Activated CD8-positive, alpha-beta T cell treated with anti-CD3 and anti-CD28 coated beads, Interleukin-2, amount 10 ng/mL, durations not matched to agents 7 days and 5 days (primary cell): ENCODE measurements at places on chromosomes 7 and 10. TPM values are rescaled to one million over a fixed set of nuclear protein-coding genes. Genes with fewer than 3 reads are reported as not detected.
A peak's percentile ranks its signal among the peaks of the same experiment; 100 is the strongest.

DNA sequence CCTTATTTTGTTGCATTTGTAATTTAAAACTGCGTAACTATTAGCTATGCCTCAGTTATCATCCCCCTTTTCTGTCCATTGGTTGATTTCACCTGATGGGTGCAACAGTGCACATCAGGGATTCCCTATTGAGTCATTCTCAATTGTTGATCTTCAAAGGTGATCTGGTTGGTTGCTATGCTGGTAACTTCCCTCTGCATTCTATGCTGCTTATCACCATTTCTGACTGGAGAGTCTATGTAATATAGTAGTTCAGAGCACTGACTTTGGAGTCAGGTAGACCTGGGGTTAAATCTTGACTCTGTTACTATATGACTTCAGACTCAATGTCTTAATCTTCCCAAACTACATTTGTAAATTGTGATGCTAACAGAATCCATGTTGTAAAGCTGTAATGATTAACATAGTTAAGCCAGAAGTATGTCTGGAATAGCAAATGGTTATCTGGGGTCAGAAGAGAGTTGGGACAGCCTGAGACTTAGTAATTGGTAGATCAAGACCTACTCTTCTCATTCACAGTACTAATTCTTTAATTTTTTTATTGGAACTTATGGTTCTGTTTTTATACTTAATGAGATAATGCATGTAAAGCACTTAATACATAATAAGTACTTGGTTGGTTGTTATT, 38.1 kb downstream of the EXOC6 start:
- DNase-seq, result no peak

DNA sequence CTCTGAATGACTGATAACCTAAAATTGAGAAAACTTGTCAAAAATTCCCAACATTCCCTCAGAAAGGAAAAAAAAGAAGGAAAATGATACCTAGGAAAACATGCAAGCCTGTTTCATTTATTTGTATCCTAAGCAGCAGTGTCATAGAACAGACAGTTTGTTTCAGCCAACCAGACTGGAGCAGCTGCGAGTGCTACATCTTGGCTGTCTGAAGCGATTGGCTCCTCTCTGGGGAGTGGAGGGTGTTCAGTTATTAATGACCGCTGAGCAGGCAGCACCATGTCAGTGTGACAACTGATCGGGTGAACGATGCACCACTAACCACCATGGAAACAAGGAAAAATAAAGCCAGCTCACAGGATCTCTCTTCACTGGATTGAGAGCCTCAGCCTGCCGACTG, at the start of gene LRRN3:
TSS of gene LRRN3 (plus strand) at position 282 of the 400 bp plus-strand sequence. CDS start 31,646 bp downstream, outside the sequence.
- DNase-seq, result peak; percentile 86

- DNase-seq, result no peak
Observed at GRCh38 chr7:101838837-101839483, 21.5 kb downstream of the CUX1 start.

- DNase-seq, result no peak
Observed at GRCh38 chr7:139576179-139576973, 52.9 kb downstream of the CLEC2L start.

- DNase-seq, result no peak
Observed at GRCh38 chr7:3747467-3747866, 446.4 kb downstream of the SDK1 start.

- DNase-seq, result no peak
Observed at GRCh38 chr7:115233809-115234208, 311.9 kb downstream of the MDFIC start.

DNA sequence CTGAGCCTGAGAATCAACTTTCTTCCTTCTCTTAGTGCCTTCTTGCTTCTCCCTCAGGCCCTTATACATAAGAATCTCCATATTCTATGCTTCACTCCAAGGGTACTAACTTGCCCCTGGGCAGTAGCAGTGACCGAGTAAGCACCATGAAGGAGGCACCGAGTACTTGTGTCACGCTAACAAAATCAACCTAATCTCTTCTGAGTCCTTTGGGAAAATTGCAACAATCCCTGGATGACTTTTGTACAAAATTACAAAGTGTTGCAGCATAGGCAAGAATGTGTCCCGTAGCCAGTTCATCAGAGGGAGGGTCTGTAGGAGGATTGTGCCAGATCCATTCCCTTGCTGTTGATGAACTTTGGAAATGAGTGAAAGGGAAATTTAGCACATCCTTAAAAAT, 80.4 kb upstream of the EEPD1 start:
- no peak for DNase-seq

GRCh38 chr10:96337106-96337505, 21.7 kb downstream of the OPALIN start:
- DNase-seq, result no peak

DNA sequence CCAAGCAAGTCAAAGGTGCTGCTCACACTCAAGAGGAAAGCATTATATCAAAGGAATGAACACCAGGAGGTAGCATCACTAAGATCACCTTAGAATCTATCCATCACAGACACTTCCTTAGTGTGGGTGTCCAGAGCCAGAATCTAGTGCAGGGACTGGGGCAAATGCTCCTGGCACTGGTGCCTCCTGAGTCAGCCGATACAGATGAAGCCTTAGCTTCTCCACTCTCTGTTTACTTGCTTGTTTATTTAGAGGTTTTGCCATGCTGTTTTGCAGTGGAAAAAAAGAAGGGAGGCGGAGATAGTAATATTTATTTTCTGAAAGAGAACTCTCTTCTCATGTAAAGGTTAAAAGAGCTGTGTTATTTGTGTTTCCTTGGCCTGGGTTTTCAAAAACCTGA, 303.1 kb downstream of the WDR11 start:
- no peak for DNase-seq

DNA sequence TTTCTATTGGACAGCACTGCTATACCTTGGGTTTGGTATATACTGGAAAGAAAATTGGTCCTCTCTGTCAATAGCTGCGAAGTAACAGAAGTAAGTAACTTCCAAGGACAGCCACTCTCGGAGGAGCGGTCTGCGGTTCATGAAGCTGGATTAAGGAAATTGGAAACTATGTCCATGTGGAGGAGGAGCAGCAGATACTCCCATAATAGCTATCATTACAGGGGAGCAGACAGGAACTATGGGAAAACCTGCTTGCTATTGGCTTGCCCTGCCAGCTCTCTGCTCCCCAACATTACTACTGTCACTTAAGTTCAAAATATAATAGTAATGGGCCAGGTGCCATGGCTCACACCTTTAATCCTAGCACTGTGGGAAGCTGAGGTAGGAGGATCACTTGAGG, 83.9 kb upstream of the TRIL start:
- DNase-seq, result no peak

DNA sequence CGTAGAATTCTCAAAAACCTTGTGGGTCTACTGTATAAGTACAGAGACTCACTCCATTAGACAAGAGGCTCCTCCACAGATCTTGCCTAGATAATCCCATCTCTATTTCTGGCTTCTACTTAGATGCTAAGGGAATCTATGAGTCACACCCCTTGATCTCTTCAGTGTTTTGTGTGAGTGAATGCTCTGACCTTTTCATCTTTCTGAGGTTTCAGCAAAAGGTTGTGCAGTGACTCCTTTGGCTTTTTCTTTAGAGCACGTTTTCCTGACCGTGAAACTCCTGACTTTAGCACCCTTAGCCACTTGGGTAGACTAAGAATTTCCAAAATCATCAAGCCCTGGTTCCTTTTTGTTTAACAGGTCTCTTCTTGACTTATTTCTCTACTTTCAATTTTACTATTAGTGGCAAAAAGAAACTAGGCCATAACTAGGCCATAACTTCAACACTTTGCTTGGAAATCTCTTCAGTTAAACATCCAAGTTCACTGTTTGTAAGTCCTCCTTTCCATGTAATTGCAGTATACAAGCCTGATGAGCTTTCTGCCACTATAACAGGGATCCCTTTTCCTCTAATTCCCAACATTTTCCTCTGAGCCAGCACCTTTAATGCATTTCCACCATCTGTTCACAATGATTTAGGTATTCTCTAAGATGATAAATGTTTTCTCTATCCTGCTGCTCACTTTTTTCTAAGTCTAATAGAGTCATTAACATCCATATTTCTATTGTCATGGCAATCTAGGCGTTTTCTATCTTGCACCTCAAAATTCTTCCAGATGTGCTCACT, 19.4 kb downstream of the COPG2 start:
- no peak for DNase-seq

- DNase-seq, result no peak
Observed at GRCh38 chr7:12594122-12594897, 23.8 kb downstream of the SCIN start.

DNA sequence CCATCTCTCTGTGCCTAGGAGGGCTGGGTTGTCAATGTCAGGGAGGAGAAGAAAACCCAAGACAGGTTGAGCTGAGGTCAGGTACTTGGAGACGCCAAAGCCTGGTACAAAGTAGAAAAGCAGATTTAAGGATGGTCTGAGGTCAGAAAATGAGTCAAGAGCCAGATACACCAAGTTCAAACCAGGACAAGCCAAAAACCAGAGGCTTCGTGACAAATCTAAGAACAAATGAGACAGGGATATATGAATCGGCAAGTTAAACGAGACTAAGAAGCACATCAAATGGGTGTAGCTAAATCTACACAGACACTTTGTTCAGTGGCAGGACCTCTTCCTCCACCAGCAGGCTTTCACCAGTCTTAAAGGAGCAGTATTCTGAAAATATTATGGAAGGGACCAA, 34.2 kb downstream of the C7orf33 start:
- no peak for DNase-seq

- DNase-seq, result no peak
Observed at GRCh38 chr7:68770649-68771048, 827.6 kb upstream of the AUTS2 start.

GRCh38 chr7:106871793-106872571, 6.9 kb downstream of the PIK3CG start:
- no peak for DNase-seq

- no peak for DNase-seq
Observed at GRCh38 chr10:13750299-13751190, 163.8 kb downstream of the PRPF18 start.

- DNase-seq, result no peak
Observed at GRCh38 chr7:150569245-150569955, 2.2 kb downstream of the GIMAP4 start.

DNA sequence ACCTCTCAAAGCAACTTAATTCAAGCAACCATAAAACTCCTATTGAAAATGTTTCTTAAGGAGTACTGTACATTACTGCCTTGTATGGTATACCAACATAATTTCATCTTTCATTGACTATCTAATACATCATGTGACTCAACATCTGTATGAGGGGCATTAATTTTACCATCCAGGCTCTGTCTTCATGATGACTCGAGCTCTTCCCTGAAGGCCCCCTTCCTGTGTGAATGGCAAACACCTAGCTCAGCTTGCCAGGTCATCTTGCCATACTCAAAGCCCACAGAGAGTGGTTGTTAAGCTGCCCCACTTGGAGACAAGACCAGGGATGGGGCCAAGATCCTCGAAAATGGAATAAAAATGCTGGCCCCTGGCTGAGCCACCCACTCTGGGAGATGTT, 82.4 kb downstream of the SGMS1 start:
- no peak for DNase-seq

GRCh38 chr7:125814100-125814499, 884.5 kb upstream of the POT1 start:
- DNase-seq, result no peak

Gene SUGCT
- 0.44 TPM for total RNA-seq

Gene ZNF25
- 4.4 TPM for total RNA-seq

Gene OR2A7
- 1.5 TPM for total RNA-seq

Gene CLRN3
- not detected for total RNA-seq

Gene IQUB
- total RNA-seq, result not detected

Gene ELN
- total RNA-seq, result not detected

Gene LZTS2
- total RNA-seq, result 13.8 TPM

Gene HHEX
- total RNA-seq, result not detected

Gene HOXA6
- not detected for total RNA-seq
